ENCODE measurements at places on chromosomes 4 and X.

DNA sequence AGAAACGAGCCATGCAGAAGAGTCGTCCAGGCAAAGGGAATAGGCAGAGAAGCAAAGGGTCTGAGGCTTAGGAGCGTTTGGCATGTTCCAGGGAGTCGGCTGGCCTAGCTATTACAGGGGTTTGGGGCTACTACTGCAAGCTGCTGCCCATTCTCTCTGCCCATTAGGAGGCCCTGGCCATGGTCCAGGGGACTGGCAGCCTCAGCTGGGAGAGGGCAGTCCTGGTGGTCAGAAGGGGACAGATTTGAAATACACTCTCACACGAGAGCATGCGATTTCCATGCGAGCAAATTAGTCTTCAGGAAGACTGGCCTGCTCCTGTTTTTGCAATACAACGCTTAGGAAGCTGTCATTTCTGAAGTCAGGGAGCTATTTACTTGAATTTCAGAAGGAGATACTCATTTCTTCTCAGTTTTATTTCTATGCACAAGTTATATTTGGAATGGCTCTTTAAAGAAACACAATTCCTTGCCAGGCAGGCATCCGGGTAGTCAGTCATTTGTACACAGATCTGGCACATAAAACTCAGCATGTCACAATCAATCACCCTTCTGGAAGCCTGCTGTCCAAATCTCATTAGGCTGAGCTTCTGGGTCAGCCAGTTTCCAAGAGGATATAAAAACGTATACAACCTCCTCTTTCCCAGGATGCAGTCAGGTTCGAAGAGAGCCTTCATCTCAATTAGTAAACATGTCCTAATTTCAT is 27.0 kb downstream of the PROM1 start:
- peak; percentile 54 for DNase-seq

DNA sequence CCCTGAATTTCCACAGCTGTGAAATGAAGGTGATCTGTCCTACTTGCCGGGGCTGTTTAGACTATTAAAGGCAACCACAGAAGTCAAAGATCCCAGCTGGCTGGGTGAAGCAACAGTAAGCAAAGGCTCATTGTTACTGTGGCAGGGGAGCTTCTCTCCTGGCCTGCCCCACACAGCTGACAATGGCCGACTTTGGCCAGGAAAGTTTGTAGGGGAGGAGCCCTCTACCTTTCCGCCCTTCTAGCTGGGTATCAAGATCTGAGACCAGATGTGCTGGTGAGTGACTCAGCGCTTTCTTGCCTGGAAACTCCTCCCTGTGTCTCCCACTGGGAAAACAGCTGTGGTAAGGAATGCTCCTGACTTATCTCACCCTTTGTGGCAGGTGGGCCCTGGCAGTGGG is 21.1 kb downstream of the RASSF6 start:
- peak; percentile 70 for DNase-seq

DNA sequence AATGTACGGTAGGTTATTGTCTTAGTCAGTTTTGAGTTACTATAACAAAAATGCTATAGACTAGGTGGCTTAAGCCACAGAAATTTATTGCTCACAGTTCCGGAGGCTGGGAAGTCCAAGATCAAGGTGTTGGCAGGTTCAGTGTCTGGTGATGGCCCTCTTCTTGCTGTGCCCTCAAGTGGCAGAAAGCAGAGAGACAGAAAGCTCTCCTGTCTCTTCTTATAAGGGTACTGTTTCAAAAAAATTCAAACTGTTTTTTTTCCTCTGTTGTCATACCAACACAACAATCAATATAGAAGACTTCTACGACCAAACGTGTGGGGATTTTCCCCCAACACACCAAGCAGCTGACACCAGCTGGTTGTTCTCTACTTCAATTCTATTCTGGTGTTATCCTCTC is 53.4 kb downstream of the ADGRG4 start:
- no peak for DNase-seq

- peak; percentile 18 for DNase-seq
These were observed 15.9 kb downstream of the RGS12 start for GRCh38 chr4:3308691-3309090.

DNA sequence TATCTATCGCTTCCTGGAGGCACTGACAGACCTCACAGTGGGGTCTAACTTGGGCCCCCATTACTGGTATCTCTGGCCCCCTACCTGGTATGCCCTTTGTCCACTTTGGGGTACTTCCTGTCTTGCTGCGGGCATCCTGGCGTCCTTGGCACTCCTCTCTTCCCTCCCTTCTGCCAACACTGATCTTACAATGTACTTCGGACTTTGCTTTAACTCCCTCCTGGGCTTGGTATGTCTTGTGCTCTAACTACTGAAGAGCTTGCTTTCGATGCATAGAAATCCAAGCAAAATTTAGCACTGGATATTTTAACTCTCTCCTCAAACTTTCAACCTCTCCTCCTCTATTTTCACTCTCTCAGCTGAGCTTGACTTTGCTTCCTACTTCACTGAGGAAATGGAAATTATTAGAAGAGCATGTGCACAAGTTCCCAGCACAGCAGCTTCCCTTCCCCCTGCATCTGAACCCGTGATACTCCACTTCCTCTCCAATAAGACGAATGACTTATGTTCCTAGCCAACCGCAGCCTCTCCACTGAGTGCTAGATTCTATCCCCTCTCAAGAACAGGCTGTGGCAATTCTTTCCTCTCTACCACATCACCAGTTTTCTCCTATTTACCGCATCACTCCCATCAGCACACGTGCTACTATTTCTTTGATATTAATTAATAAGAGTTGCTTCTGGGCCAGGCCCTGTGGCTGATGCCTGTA is 52.9 kb downstream of the SUPT20HL2 start:
- no peak for DNase-seq

GRCh38 chr4:970854-971520 is 2.4 kb downstream of the DGKQ start:
- DNase-seq: no peak

- DNase-seq: no peak
These were observed 263.5 kb downstream of the C4orf33 start for GRCh38 chr4:129359461-129359860.

GRCh38 chrX:40109288-40110008 is 11.7 kb upstream of the BCOR start:
- peak; percentile 51 for DNase-seq

DNA sequence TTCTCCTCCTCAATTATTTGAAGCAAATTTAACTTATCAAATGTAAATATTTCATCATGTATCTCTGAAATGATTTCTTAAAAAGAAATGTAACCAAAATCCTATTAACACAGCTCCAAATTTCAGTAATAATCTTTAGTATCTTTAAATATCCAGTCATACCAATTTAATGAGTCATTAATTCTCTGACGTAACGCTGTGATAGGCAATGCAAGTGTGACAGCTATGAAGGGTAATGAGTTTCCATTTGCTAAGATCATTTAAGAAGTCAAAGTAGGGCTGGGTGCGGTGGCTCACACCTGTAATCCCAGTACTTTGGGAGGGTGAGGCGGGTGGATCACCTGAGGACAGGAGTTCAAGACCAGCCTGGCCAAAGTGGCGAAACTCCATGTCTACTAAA is 15.6 kb downstream of the RPS3A start:
- no peak for DNase-seq

DNA sequence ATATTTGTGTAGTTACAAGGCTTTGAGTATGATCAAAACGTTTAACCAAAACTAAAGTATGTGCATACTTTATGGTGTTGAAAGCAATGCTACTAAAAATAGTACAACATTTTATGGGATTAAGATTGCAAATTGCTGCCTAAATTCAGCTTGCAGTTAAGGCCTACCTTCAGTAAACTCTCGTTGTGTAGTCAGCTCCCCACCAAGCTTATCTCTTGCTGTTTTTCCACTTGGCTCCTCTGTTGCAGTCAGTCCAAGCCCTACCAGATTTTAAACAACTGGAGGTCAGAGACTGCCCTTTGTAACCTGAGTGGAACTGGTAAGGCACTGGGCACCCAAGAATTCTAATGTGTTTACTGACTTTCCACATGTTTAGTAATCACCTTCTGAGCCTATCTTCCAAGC is 25.7 kb downstream of the AFF1 start:
- DNase-seq: peak; percentile 44

- DNase-seq: peak; percentile 47
These were observed 726 bp upstream of the KANTR start for GRCh38 chrX:53093177-53093655.

DNA sequence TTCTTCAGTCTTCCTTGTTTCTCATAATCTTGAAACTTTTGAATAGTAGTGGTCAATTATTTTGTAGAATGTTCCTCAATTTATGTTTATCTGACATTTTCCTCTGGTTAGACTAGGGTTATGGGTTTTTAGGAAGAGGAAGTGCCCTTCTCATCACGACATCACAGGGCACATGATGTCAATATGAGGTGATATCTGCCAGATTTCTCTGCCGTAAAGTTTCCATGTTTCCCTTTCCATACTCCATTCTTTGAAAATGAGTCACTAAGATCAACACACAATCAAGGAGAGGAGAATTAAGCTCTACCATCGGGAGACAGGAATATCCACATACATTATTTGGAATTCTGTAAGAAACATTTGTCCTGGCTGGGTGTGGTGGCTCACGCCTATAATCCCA is 28.4 kb downstream of the RP2 start:
- DNase-seq: no peak

DNA sequence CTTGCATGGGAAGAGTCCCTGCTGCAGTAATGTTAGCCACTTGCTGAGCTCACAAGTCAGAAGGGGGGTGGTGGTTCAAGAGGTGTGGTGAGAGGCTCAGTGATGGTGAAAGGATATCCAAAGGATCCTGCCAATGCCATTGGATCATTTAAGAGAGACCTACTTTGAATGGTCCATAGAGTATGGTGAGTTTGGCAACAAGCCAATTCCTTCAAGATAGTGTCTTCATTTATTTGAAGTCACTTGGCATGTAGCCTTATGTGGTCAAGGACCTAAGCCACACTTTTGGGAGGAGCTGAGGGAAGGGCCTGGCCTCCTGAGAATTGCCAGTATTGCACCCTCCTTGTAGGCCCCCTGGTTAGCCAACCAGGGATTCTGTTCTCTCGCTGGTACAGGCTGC is 87.9 kb downstream of the TSPAN7 start:
- no peak for DNase-seq

GRCh38 chrX:24838629-24839028 is 144.9 kb downstream of the POLA1 start:
- DNase-seq: peak; percentile 28

- peak; percentile 4 for DNase-seq
These were observed 28.2 kb downstream of the HTT-AS start for GRCh38 chr4:3046162-3046561.

DNA sequence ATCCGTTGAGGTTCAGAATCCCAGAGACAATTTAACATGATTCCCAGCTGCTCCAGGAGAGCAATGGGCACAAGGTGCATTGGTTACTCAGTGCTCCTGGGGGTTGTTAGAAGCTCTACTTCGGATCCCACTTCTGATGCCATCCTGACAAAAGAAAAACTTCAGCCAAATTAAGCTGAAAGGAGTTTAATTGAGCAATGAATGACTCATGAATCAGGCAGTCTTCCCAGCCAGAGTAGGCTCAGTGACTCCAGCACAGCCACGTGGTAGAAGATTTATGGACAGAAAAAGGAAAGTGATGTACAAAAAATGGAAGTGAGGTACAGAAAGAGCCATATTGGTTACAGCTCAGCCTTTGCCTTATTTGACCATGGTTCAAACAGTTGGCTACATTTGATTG is 95.7 kb downstream of the PWWP3B start:
- DNase-seq: no peak

- DNase-seq: no peak
These were observed 7.3 kb upstream of the JAKMIP1 start for GRCh38 chr4:6207602-6208001.

DNA sequence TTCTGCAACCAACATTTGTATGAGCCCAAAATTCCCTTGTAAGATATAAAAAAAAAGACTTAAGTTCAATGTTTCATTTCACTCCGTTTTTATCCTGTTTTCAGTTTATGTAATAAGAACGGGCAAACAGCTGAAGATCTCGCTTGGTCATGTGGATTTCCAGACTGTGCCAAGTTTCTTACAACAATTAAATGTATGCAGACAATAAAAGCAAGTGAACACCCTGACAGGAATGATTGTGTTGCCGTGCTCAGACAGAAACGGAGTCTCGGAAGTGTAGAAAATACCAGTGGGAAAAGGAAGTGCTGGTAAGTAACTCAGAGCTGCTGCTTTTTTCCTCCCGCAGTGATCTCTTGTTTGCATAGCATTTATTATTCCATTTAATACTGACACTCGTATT is 2.8 kb downstream of the ANKRD37 start:
- DNase-seq: no peak

GRCh38 chr4:52987392-52988056 is 125.4 kb downstream of the RASL11B start:
- DNase-seq: no peak

DNA sequence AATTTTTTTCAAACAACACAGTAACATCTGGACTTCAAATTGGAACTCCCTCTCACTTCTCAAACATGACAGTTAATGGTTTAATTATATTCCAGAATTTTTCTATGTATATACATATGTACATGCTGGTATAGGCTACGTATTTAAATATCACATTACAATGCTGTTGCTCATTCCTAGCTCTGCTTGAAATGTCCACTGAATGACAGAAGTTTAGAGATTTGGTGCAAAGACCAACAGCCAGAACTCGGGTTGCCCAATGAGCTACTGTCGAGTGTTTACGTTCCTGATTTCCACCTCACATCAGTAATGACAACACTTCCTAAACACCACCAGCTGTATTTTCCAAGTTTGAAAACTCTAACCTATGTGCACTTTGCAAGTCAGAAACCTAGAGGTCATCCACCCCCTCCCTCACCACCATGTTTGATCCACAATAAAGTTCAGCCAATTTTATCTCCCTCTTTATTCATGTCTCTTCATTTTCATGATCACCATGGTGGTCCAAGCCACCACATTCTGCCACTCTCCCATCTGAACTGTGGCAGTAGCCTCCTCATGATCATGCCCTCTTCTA is 49.3 kb upstream of the RPL34 start:
- DNase-seq: no peak

DNA sequence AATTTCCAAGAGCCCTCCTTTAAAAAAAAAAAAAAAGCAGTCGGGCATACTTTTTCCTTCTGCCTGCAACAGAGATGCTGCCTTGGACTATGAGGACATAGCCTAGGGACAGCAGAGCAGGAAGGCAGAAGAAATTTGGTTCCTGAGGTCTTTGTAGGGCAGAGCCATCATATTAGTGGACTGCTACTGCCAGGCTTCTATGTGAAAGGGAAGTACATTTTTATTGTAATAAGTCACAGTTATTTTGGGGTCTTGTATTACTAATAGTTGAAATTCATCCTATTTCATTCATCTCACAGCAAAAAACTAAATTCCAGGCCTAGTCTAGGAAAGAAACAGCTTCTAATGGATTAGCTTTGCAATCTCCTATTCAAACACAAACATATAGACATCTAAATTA is 211.2 kb downstream of the NSUN7 start:
- DNase-seq: no peak

DNA sequence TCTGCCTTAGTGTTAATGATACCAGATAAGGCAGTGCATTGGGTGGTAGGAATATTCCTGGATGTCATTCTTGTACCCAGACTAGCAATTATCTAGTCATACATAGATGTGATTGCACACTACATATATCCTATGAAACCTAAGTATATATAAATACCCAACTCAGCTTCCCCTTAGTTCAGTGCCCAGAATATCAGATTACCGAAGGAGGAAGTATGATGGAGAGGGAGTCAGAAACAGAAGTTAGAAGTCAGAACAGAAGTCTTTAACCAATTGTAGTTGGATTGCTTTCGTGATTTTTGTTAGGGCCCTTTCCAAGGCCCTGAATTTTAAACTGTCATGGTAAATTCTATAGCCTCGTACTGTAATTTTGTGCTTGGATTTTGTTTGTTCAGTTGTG is 42.9 kb downstream of the MOB1B start:
- peak; percentile 33 for DNase-seq

- no peak for DNase-seq
These were observed 107.8 kb downstream of the STOX2 start for GRCh38 chr4:184012937-184013336.

- DNase-seq: no peak
These were observed 103.4 kb upstream of the PAK3 start for GRCh38 chrX:110992611-110993010.

Measured in NCI-H510A treated with DMSO at 0.1 percent for 48 hours (cell line).